ENCODE measurements at places on chromosomes 11 and 22. TPM values are rescaled to one million over a fixed set of nuclear protein-coding genes. Genes with fewer than 3 reads are reported as not detected.

DNA sequence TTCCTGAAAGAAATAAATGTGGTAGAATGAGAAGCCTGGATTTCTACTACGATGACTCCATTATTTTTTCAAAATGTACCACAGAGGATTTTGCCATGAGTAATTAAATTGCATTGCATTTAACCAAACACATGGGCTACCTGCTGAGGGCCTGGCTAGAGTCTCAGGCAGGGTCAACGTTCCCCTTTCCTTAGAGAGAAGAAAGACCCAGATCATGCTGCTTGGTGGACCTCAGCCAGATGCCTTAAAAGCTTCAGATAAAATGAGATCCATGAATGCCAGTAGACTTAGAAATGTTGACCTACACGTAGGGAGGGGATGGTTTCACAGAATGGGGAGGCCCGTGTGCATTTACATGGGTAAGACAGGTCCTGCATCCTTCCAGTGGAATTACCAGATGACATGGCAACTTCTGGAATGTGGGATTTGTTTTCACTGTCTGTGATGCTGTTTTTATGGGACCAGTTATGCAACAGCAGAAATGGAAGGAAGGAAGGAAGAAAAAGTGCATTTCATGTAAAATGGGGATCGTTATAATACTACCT lies 1069.4 kb downstream of the NTM start:
- no peak for DNase-seq

Gene GLYAT
- total RNA-seq = not detected

Gene DGCR6
- total RNA-seq = 0.57 TPM

DNA sequence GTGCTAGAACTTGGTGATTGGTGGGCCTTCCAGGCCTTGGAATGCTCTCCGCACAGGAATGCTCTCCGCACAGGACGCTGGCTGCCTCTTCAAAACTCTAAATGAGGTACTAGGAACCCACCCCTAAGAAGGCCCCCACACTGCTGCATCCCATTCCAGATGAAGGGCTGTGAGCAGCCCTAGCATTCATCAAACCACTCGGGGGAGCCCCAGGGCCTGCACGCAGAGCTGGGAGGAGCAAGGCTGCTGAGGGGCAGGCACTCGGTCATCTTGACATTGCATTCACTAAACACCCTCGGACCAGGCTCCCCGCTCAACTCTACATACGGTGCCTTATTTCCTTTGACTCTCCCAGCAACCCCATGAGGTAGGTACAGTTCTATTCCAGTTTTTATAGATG lies 49.2 kb upstream of the EMID1 start:
- DNase-seq = no peak

DNA sequence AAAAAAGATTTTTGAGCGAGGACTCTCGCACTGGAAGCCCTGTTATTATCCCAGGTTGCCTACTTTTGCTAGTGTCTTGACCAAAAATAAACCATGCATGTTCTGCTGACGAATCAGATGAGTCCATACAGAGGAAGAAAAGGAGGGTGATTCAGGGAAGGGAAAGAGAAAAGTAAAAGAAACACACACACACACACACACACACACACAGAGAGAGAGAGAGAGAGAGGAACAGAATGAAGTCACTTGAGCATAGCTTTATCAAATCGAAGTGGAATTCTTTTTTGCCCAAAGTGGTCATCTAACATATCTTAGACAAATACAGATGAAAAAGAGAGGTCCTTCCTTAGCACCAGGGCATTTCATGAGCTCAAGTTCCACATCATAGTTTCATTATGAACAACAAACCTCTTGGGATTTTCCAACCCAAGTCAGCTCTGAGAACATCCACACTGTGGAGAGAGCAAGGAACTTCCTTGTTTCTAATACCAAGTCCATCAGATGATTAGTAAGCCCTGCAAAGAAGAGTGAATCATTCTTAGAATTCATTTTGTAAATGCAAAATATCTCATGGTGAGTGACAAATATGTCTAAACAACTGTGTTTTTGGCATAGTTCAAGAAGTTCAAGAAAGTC lies 7.7 kb upstream of the MMP12 start:
- DNase-seq = no peak

GRCh38 chr11:103953797-103954486 lies 82.5 kb upstream of the DDI1 start:
- DNase-seq = no peak

DNA sequence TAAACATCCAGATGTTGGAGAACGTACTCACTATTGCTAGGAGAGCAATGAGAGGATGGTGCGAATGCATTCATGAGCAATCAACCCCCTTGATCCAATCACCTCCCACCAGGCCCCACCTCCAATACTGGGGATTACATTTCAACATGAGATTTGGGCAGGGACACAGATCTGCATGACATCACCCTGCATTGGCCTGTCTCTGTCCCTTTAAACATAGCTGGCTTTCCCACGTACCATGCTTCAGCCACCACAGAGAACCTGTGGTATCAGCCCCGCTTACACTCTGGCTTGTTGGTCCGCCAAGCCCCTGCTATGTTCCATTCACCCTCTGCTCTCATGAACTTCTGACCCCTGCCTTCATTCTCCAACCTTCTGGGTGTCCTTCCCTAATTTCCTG lies 157.5 kb upstream of the E2F8 start:
- no peak for DNase-seq

Gene OR8D4
- 0.64 TPM for total RNA-seq

DNA sequence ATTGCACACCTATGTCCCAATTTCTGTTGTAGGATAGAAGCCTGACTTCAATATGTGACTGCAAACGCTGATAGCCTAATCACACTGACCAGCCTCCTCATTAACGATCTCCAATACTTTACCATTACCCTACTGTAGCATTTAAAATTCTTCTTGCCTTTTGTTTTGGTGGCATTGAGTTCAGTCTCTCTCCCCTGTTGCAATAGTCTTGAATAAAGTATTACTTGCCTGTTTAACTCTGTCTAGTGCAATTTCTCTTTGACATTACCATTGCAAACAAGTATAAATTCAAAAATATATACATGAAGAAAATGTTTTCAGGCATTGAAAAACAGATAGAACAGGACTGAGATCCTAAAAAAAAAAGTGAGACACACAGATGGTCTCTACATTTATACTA lies 649.1 kb upstream of the B3GAT1 start:
- no peak for DNase-seq

GRCh38 chr11:122271137-122271536 lies 155.1 kb upstream of the BLID start:
- no peak for DNase-seq

Gene MFRP
- not detected for total RNA-seq

Gene BATF2
- 20.7 TPM for total RNA-seq

DNA sequence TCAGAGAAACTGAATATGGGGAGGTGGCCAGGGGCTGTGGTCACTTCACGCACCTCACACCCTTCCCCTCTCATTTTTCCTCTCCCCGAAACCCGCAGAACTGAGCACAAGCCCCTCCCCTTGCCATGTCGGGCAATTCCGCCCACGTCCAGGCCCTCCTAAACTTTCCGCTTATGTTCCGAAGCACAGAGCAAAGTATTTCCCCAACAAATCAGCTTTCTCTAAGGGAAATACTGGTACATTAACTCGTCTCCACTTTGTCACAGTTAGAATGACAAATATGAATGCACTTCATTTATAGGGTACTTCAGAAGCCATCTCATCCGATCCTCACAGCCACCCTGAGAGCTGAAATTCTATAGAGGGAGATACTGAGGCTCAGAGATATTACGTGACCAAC lies 94.7 kb upstream of the TMEM45B start:
- no peak for DNase-seq

Gene CASP1
- total RNA-seq = 68.7 TPM

- no peak for DNase-seq
Observed at GRCh38 chr11:122523846-122524805, 131.4 kb upstream of the UBASH3B start.

- DNase-seq = peak; percentile 86
Observed at GRCh38 chr11:45354976-45355705, 69.0 kb upstream of the SYT13 start.

DNA sequence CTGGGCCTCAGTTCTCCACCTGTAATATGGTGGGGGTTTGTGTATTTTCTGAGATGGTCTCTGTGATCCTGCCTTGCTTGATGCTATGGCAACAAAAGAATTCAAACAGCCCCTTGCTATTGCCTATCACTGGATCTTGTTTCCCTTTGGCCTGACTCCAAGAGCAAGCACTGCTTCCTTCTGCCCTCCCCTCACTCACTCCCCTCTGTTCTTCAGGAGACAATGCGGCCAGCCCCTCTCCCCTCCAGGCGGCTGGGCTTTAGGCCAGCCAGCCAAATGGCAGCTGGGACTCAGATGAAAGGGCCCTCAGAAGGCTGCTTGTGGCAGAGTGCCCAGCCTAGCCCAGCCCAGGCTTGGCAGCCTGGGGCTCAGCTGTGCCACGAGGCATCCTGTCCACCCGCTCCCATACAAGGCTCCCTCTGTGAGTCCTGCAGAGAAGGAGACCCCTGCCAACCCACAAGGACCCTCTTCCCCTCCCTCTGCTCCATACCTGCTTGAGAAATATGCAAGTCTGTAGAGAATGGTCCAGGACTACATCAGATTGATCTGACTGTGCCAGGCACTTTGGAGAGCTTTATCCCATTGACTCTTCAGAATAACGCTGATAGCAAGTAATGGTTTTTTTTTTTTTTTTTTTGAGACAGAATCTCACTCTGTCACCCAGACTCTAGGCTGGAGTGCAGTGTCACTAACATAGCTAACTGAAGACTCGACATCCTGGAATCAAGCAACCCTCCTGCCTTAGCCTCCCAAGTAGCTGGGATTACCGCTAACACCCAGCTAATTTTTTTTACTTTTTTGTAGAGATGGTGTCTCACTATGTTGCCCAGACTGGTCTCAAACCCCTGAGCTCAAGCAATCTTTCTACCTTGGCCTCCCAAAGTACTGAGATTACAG lies 7.6 kb upstream of the KCTD14 start:
- peak; percentile 73 for DNase-seq

Gene GLB1L2
- total RNA-seq = 31.3 TPM

- no peak for DNase-seq
Observed at GRCh38 chr22:43449205-43449830, 37.5 kb downstream of the MPPED1 start.

Gene ANO1
- total RNA-seq = 8.3 TPM

Gene SDF2L1
- 48.8 TPM for total RNA-seq

Gene MUC2
- total RNA-seq = 1,438 TPM

DNA sequence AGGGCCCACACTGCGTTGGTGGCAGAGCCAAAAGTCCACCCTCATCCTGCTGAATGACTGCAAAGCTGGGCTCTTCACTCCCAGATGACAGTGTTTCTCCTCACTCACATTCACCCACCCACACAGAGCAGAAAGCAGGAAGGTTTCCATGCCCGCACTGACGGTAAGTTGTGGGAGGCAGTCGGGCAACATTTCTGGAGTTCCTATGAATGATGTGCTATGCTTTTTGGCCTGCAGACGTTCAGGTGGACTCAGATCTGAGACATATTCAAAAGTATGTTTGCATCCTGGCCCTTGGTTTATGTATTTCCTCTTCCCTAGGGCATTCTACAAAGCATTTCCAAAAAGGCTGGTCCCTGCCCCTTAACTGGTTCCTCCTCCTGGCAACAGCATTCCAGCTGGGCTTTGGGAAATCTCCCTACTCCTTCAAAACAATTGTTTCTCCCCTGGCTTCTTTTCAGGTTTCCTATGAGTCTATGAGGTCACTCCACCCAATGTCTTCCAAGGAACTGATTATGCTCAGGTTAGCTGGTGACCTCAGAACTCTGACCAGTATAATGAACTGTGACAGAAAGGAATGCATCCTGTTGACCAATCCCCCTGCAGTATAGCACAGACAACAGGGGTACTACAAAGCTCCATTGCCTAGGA lies 36.4 kb downstream of the PACSIN2 start:
- no peak for DNase-seq

GRCh38 chr11:1694064-1694845 lies 2.7 kb upstream of the KRTAP5-6 start:
- peak; percentile 90 for DNase-seq

DNA sequence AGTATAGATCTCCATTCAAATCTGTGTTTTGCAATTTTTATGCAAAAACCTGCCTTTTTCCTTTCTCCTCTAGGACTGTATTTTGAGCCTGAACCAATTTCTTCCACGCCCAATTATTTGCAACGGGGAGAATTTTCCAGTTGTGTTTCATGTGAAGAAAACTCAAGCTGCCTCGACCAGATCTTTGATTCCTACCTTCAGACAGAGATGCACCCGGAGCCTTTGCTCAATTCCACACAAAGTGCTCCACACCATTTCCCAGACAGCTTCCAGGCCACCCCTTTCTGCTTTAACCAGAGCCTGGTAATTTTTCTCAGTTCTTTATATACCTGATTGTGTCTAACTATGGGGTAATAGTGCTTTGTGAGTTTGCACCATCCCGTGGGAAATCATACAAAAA lies 8.0 kb downstream of the POU2AF3 start:
- DNase-seq = no peak

Gene RPL27A
- 701 TPM for total RNA-seq

- no peak for DNase-seq
Observed at GRCh38 chr11:1820463-1821325, 14.1 kb upstream of the SYT8 start.

DNA sequence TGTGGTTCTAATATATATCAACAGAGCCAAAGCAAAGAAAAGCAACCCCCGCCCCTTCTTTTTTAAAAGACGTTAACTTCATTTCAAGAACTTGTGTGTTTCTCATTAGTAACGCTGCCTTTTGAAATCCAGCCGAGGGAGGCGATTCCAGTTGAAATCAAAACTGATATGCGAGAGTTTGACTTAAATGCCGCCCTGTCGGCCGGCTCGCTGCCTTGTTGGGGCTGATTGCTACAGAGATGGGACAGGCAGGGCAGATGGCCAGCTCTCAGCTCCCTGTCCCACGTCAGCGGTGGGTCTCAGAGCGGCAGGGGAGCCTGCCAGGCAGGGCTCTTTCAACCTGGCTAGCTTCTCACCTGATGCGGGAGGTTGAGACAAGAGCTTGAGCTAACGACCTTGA lies 51.9 kb upstream of the ALX4 start:
- DNase-seq = no peak

- no peak for DNase-seq
Observed at GRCh38 chr11:84819128-84819527, 808.0 kb downstream of the DLG2 start.

GRCh38 chr11:49221112-49221511 lies 12.7 kb upstream of the FOLH1 start:
- no peak for DNase-seq

DNA sequence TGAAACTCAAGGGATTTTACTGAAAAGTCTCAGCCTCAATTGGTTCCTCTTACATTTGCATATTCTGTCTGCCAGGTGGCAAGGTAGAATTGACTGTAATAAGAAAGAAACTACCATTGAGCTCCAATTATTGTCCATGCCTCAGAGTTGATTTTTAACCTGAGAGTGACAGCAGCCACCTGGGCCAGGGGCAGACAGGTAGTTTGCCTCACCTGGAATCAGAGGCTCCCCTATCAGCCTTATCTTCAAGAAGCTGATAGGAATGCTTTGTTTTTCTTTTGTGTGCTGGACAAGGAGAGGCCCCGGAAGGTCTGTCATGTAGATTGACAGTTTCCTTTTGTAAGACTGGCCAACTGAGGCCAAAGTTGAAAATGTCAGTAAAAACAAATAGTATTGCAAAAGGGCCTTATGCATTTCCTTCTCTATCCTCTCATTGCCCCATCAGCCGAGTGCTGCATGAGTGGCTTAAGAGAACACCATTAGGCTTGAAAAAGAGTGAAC lies 34.1 kb downstream of the CD44 start:
- peak; percentile 72 for DNase-seq

Gene ZFPL1
- total RNA-seq = 43.2 TPM

- DNase-seq = no peak
Observed at GRCh38 chr11:30435488-30435887, 112.6 kb downstream of the ARL14EP start.

Gene C11orf52
- 7.3 TPM for total RNA-seq

- no peak for DNase-seq
Observed at GRCh38 chr22:20035375-20036083, 14.6 kb downstream of the TANGO2 start.

Gene TMEM191B
- 3.3 TPM for total RNA-seq
